ENCODE measurements at places on chromosomes 11 and 22. TPM values are rescaled to one million over a fixed set of nuclear protein-coding genes. Genes with fewer than 3 reads are reported as not detected.

The CCDC87 gene
- total RNA-seq, result 0.13 TPM

DNA sequence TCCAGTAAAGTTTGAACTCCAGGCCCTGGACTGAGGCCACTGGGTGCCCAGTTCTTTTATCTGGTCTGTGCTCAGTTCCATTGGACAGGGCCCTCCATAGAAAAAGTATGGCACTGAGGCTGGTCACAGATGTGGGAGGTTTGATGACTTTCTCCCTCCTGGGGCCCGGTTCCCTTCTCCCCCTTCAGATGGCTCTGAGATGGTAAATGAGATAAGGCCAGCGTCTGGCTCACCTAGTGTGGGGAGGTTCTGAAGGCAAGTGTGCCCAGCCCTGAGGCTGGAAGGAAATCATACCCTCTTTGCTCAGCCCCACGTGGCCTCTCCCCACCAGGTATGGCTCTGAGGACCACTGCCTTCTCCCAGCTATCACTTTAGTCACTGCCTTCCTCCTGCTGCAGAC lies 1.5 kb upstream of the CLDN5 start:
- DNase-seq, result no peak

- no peak for DNase-seq
Observed at GRCh38 chr22:34897126-34897525, 168.8 kb upstream of the ISX start.

The FLRT1 gene
- total RNA-seq, result not detected

DNA sequence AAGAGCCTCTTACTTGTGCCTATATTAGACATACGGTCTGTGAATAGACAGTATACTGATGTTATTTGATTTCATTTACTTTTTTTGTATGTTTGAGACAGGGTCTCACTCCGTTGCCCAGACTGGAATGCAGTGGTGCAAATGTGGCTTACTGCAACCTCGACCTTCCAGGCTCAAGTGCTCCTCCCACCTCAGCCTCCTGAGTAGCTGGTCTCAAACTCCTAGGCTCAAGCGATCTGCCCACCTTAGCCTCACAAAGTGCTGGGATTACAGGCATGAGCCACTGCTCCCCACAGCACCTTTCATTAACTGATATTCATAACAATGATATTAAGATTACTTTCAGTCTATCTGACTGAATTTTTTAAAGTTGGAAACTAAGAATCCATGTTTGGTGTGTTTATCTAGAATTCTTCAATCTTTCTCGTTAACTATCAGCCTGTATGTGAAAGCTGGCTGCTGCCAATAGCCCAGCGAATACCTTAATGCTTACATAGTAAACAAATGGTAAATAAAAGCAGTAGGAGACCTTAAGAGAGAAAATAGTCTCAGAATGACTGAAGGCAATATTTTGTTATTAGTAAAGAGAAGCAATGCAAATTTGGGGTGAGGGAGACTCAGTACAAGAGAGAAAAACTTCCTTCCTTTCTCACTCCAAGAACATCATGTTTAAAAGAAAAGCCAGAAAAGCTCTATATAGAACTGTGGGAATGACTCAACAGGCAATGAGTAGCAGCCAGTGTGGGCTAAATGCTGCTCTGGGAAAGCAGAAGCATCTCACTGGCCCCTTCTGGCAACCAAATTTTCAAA lies 101.9 kb downstream of the MRTFA start:
- peak; percentile 29 for DNase-seq

- DNase-seq, result no peak
Observed at GRCh38 chr11:99068832-99069231, 48.1 kb downstream of the CNTN5 start.

DNA sequence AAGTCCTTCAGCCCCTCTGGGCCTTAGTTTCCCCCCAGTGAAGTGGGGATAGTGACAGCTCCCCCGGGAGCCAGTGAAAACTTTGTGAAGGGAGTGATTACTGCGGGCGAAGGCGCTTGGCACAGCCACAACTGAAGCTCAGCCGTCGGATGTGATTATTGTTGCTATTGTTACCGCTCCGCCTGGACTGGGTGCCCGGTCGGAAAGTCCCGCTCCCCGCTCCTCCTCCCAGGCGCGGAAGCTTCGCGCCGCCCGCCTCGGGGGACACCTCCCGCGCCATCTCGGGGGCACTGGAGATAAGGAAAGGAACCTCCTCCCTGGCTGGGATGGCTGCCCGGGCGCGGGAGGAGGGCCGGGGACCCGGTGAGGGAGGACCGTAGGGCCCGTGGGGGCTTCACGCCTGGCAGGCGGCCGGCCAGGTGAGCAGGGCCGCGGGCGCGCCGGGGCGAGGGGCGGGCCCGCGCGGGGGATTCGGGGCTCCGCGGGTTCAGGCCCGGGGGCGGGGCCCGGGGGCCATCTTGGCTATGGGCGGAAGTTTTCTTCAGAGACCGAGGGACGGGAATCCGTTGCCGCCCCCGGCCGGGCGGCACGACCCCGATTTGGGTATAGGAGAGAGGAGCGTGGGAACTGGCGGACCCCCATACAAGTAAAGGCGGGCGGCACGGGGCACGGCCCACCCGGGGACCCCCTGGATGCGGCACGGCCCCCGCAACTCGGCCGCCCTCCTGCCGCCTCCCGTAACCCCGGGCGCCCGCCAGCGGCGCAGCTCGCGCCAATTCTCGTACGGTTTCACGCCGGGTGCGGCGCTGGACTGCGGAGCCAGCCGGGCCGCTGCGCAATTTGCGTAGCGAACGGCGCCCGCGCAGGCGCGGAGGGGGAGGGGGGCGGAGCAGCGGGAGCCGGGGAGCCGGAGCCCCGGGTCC lies at the start of gene GPR137:
GPR137 (plus strand) TSS at position 887 of the 923 bp plus-strand sequence. CDS start 677 bp downstream, outside the sequence.
- peak; percentile 49 for DNase-seq

DNA sequence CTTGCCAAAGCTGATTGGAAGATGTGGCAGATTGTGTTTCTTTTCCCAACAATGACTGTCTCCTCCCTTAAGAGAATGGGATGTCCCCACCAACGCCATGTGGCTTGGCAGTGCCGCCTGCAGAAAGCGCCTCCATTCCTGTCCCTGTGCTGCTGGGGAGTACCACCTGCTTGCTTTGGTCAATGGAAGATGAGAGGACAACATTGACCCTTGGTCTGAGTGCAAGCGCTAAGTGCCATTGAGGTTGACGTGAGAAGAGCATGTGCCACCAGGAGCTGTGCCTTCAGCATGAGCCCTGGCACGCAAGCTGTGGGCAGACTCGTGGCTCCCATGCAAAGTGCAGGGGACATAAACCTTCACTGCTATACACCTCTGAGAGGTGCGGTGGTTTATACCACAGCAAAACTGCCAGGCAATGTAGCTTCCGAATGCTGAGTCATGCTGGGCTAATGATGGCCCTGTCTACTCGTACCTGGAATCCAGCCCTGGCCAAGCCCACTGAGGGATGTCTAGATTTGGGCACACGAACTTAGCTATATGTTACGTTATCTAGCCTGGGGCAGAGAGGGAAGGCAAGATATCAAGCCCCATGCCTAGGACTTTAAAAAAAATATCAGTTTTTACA lies 41.9 kb downstream of the MYEOV start:
- DNase-seq, result no peak

GRCh38 chr11:128733440-128734102 lies 39.7 kb downstream of the FLI1 start:
- DNase-seq, result no peak

The SPINDOC gene
- total RNA-seq, result 13.3 TPM

DNA sequence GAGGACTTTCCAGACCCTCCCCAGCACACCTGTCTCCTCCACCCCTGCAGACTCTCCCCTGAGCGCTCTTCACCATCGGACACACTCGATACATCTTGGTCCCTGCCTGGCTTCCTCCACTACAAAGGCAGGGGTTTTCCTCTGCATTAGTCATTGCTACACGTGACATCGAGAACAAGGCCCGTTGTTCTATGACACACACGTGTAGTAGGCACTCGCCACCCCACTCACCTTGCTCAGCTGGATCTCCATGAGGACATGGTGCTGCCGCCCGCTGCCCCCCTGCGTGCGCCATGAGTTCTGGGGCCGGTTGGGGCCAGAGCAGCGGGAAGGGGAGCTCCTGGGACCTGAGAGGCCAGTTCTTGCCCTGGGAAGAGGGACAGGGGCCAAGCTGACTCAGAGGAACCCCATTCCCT lies 16.7 kb downstream of the ATG2A start:
- DNase-seq, result no peak

The SAA1 gene
- not detected for total RNA-seq

DNA sequence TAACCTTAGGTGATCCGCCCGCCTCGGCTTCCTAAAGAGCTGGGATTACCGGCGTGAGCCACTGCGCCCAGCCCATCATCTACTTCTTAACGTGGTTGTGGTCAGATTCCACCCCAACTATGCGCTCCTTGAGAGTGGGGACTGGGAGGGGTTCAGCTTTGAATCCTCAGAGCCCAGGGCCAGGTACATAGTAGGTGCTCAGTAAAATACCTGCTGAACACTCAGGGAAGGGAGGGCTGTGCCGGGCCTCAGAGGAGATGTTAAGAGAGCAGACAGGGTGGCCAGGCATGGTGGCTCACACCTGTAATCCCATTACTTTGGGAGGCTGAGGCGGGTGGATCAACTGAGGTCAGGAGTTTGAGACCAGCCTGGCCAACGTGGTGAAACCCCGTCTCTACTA lies 1.2 kb upstream of the LGALS1 start:
- no peak for DNase-seq

GRCh38 chr11:126400479-126400878 lies 45.0 kb downstream of the ST3GAL4 start:
- DNase-seq, result no peak

DNA sequence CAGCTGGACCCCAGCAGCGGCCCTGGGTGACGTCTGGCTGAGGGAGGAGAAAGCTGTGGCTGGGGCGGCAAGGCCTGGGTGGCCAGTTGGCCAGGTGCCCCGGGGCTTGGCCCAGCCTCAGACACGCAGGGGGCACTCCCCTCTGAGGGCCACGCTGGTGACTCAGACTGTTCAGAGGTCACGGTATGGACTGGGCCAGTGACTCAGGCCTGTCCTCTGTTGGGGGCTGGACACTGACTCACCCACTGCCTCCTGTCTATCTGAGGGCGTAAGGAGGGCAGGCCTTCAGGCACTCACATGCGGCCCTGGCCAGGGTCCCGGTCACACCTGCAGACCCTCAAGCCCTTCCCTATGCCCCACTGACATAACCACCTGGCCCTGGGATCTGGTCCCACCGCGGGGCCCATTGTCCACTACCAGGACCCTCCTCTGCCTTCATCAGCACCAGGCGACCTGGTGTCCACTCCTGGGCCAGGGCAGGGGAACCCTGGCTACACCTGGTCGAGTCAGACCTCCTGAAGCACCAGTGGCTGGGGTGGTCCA lies 3.7 kb upstream of the MUC5AC start:
- DNase-seq, result peak; percentile 82

- no peak for DNase-seq
Observed at GRCh38 chr11:92340839-92341238, 116.2 kb downstream of the FAT3 start.
